ENCODE measurements at places on chromosomes 3 and 15.

DNA sequence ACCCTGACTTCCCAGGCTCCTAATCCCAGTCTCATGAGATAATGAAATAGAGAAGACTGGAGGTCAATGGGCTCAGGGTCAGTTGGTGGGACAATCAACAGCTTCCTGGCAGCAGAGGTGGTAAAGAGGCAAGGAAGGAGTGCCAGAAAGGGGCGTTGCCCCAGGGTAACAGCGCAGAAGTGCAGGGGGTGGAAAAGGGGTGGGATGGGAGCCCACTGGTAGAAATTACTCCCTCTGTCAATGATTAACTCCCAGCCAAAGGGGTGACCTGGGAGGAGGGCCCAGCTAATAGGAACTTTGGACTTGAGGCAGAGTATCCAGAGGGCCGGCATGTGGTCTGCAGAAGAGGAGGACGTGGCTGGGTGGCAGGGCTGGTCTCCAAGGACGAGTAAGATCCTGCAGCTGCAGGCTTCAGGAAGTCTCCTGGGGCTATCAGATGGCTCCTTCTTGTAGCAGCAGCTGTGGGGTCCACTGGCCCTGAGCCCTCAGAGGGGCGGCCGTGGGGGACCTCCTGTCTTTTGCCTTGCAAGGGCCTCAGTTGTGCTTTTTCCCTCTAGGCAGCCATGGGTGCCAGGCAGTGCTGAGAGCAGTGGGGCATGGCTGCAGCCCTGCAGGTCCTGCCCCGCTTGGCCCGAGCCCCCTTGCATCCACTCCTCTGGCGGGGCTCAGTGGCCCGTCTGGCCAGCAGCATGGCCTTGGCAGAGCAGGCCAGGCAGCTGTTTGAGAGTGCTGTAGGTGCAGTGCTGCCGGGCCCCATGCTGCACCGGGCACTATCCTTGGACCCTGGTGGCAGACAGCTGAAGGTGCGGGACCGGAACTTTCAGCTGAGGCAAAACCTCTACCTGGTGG lies 2.3 kb downstream of the GLYCTK start:
- DNase-seq: no peak

DNA sequence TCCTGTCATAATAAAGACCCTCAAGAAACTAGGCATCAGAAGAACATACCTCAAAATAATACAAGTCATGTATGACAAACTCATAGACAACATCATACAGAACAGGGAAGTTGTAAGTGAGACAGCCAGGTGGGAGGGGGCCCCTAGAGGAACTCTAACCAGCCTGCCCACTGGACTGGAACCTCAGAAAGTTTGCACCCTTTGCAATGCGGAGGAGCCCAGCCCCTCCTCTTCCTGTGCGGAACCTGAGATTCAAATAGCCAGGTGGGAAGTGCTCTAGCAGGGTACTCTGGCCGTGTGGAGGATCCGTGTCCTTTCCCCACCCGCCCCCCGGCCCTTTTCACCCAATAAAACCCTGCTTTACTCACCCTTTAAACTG lies 387.0 kb upstream of the CBLB start:
- no peak for DNase-seq

- no peak for DNase-seq
These were observed 245.1 kb downstream of the ADAMTS17 start for GRCh38 chr15:100096700-100097099.

DNA sequence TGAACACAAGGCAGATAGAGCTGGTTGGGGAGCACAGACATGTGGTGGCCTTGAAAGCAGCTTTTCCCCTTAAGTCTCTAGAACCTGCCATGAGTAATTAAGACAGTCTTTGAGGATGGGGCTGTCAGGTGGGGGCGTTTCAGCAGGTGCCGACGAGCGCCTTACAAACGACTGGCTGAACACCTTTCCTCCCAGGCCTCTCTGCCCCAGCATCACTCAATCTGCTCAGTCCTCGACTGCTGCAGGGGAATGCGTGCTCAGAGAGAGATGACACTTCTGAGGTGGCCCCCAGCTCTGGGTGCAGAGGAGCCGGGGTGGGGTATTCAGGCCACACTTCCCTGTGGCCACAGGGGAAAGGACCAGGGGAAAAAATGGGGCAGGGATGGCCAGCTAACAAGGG lies 8.1 kb upstream of the NCKIPSD start:
- no peak for DNase-seq

GRCh38 chr15:41281236-41281635 lies 50.2 kb downstream of the CHP1 start:
- DNase-seq: no peak

DNA sequence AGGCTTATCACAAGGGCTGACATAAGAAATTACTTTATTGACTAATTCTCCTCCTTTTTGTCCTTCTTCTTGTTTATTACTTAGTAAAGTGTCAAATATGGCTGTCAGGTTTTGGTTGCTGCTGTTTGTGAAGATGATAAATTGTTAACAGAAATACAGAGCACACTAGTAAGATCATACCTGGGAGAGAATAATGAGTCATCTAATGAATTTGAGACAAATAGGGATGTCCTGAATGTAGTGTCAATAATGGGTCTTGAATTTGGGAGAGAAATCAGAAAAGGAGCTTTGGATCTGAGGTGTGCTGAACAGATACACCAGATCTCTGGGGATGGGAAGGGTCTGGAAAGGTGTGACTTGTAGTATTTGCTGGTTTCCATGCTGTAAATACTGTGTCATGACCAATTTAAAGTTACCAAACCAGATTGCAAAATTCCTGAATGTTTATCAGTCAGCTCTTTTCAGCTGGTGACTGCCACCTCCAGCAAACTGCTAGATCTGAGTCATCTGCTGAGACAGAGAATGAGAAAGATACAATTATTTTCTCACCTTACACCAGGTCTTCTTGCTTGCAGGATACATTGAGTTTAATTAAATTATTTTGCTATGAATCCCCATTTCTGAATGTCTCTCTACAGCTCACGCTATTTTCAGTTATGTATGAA lies 76.7 kb upstream of the SATB1 start:
- DNase-seq: no peak

DNA sequence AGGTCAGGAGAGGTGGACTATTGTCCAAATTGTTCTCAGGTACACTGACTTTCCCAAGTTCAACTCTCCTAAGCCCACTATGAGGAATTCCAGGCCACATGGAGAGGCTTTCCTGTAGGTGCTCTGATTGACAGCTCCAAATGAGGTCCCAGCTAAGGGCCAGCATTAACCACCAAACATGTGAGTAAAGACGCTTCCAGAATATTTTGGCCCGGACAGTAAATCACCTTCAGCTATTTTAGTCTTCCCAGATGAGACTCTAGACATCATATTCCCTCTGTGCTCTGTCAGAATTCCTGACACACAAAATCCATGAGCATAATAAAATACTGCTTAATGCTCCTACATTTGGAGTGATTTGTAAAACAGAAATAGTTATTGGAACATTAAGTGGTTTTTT lies 135.5 kb downstream of the TGFBR2 start:
- DNase-seq: no peak

Data from stimulated activated CD8-positive, alpha-beta memory T cell treated with anti-CD3 and anti-CD28 coated beads, Interleukin-15, amount 100 ng/mL, for 4 hours (primary cell).